Activated CD4-positive, alpha-beta T cell treated with anti-CD3 and anti-CD28 coated beads, Interleukin-2, amount 10 ng/mL, durations not matched to agents 7 days and 5 days (primary cell): ENCODE measurements at places on chromosomes 7 and 10.
A peak's percentile ranks its signal among the peaks of the same experiment; 100 is the strongest.

- no peak overlapping the region for H3K27ac ChIP-seq
- no peak for DNase-seq
- H3K36me3 ChIP-seq, result peaks cover 38% of the 10 kb centered on the region
- H3K4me3 ChIP-seq, result no peak overlapping the region
These were observed 25.8 kb downstream of the NHLRC2 start for GRCh38 chr10:113880236-113880635.

DNA sequence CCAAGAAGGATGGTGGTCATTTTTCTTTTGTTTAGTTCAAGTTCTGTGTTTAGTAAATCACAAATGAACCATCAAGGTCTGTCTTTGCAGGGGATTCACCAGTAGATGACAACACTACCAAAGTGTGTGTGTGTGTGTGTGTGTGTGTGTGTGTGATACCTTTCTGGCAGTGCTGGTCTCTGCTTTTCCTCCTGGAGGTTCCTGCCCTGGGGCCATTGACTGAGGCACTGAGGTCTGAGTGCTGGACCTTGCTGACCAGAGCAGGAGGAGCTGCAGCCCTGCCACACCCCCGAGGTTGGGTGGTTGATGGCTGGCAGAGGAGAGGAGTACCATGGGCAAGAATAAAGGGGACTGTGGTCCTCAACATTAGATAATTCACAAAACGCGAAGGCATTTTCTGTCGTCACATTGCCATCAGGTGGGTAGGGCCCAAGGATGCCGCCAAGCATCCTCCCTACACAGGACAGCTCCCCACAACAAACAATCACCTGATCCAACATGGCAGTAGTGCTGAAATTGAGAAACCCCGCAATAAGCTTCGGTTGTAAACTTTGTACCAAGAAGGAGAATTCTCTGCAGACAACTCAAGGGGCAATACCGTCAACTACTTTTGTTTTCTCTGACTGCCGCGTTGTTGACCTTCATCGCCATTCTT lies 49.5 kb upstream of the PRSS58 start:
- H3K27me3 ChIP-seq, result peaks cover 1% of the 10 kb centered on the region
- no peak overlapping the region for H3K27ac ChIP-seq
- no peaks in the 10 kb centered on the region for H3K36me3 ChIP-seq
- no peak for DNase-seq
- H3K4me1 ChIP-seq, result peaks cover 2% of the 10 kb centered on the region

DNA sequence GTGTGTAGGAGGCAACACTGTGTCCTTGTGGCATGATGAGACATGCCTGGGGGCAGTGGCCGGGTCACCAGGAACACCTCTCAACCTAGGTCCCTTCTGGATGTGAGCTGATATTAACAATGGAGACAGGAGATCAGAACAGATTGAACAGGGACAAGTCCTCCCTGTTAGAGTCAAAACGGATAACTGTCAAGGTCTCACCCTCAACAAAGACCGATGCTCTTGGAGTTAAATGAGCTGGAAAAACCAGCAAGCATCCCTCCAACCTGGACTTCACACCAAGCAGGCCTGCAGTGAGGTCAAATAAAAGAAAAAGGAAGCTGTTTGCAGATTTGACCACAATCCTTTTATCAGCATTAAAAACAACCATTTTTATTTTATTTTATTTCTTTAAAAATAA lies 49.0 kb downstream of the SLIT1 start:
- no peak overlapping the region for H3K4me3 ChIP-seq
- no peak overlapping the region for H3K27ac ChIP-seq
- H3K4me1 ChIP-seq, result no peaks in the 10 kb centered on the region
- H3K27me3 ChIP-seq, result peaks cover 4% of the 10 kb centered on the region
- DNase-seq, result no peak

- no peak overlapping the region for H3K4me3 ChIP-seq
- no peaks in the 10 kb centered on the region for H3K27me3 ChIP-seq
- no peaks in the 10 kb centered on the region for H3K4me1 ChIP-seq
- no peaks in the 10 kb centered on the region for H3K36me3 ChIP-seq
These were observed 1060.2 kb downstream of the KCNMA1 start for GRCh38 chr10:76577455-76577854.

GRCh38 chr10:78950656-78951587 lies 117.8 kb upstream of the ZMIZ1 start:
- H3K4me3 ChIP-seq, result no peak overlapping the region
- H3K27ac ChIP-seq, result no peak overlapping the region
- H3K27me3 ChIP-seq, result no peaks in the 10 kb centered on the region
- no peaks in the 10 kb centered on the region for H3K4me1 ChIP-seq

DNA sequence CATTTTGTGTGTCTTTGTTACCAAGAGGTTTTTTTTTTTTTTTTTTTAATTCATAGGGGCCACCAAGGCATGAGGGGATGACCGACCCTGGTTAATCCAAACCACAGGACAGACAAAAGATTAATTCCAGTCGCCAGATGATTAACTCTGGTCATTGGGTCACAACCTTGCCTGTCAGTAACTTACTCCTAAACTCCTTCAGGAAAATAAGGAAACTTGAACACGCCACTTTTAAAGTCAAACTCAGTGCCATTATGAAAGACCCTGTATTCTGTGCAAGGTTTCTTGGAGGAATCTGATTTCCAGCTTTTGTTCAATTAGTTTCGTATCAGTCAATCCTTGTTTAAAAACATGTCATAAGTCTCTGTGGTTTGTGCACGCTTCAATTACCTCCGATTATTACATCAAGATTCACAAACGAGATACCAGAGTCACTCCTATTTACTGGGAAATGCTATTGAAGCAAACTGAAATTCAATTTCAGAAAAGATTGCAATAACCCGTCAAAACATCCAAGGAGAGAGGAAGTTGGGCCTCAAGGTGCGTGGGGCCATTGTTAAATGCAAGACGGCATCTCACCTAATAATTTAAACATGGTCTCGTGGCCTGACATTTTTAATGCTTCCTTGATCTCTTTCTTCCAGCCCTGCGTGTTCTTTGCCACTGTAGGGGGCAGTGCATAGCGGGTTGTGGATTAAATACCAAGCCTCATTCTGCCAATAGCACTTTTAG lies 44.0 kb downstream of the NRP1 start:
- no peak overlapping the region for H3K27ac ChIP-seq
- H3K36me3 ChIP-seq, result no peaks in the 10 kb centered on the region
- no peaks in the 10 kb centered on the region for H3K4me1 ChIP-seq
- H3K27me3 ChIP-seq, result peaks cover 12% of the 10 kb centered on the region
- no peak for DNase-seq
- H3K4me3 ChIP-seq, result no peak overlapping the region

DNA sequence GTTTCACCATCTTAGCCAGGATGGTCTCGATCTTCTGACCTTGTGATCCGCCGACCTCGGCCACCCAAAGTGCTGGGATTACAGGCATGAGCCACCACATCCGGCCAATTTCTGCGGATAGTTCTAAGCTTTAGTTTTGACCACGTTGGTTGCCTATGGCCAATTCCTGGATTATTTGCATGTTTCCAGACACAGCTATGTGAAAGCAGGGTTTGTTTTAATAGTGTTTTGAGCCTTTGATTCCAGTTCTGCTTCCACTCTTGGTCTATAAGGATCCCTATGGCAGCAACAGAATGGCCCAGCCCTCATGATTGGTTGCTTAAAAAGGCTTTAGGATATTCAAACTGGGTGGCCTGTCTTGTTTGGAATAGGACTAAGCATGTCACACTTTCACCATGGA lies 19.1 kb downstream of the SIRT1 start:
- no peak overlapping the region for H3K27ac ChIP-seq
- H3K4me1 ChIP-seq, result no peaks in the 10 kb centered on the region
- H3K36me3 ChIP-seq, result peaks cover 53% of the 10 kb centered on the region

GRCh38 chr7:82131215-82131614 lies 312.4 kb downstream of the CACNA2D1 start:
- H3K27ac ChIP-seq, result no peak overlapping the region
- H3K27me3 ChIP-seq, result no peaks in the 10 kb centered on the region
- H3K4me1 ChIP-seq, result no peaks in the 10 kb centered on the region
- no peaks in the 10 kb centered on the region for H3K36me3 ChIP-seq

- H3K4me3 ChIP-seq, result peak overlapping the region; percentile 51
- H3K36me3 ChIP-seq, result peaks cover 15% of the 10 kb centered on the region
- no peak overlapping the region for H3K27ac ChIP-seq
- DNase-seq, result no peak
These were observed 18.4 kb upstream of the KLF6 start for GRCh38 chr10:3803295-3803926.

DNA sequence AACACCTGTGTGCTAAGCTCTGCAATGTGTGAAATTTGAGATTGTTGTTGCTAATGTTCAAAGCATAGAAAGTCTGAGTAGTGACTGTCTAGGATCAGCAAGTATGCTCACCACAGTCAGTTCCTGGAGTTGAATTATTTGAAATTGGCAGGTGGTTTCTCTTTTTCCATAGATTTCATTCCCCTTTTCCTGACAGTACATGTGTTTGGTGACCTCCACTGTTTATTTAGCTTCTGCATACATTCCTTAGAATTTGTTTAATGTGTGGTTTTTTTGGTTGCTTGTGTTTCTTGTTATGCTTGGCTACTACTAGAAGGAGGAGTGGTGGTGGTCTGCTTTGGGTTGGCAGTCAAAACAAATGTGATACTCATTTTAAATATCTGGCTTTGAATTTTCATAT lies 52.3 kb downstream of the FOXP2 start:
- no peaks in the 10 kb centered on the region for H3K27me3 ChIP-seq
- no peak for DNase-seq
- H3K27ac ChIP-seq, result no peak overlapping the region
- no peaks in the 10 kb centered on the region for H3K36me3 ChIP-seq
- H3K4me3 ChIP-seq, result no peak overlapping the region

GRCh38 chr7:91683823-91684222 lies 196.7 kb downstream of the MTERF1 start:
- H3K27me3 ChIP-seq, result no peaks in the 10 kb centered on the region
- H3K4me1 ChIP-seq, result no peaks in the 10 kb centered on the region
- H3K27ac ChIP-seq, result no peak overlapping the region

DNA sequence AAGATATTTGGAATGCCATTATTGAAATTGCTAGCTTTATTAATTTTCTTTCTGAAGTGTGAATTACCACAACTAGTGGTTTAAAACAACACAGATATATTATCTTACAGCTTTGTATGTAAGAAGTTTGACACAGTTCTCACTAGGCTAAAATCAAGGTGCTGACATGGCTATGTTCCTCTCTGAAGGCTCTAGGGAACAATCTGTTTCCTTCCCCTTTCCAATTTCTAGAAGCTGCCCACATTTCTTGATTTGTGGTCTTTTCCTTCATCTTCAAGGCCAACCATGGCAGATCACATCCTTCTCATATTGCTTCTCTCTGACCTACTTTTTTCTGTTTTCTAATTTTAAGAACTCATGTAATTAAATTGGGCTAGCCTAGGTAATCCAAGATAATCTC lies 43.3 kb upstream of the SLC26A3 start:
- no peak overlapping the region for H3K27ac ChIP-seq
- H3K4me3 ChIP-seq, result no peak overlapping the region
- H3K27me3 ChIP-seq, result peaks cover 7% of the 10 kb centered on the region
- H3K36me3 ChIP-seq, result no peaks in the 10 kb centered on the region

DNA sequence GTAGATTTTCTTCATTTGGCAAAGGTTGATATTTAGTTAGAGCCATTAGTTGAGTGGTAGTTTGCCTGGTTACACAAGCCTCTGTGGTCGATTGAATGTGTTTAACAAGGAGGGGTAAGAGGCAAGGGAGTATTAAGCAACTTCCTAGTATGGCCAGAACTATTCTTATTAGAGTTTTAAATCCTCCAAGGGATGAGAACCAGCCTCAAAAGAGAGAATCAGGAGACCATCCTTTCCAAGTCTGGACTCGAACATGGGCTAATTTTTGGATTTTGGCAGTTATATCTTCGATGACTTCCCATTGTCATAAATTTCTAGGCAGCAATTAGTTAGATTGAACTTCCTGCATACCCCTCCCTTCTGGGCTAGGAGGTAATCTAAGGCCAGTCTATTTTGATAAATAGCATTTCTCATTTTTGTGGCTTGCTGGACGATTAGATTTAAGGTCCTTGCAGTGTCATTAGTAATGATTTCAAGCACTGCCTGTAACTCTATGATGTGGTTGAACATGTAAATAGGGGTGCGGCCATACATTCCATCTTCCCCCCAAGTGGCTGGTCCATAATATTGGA lies 219.5 kb upstream of the KCND2 start:
- no peak for DNase-seq
- no peak overlapping the region for H3K27ac ChIP-seq
- H3K4me1 ChIP-seq, result no peaks in the 10 kb centered on the region
- no peaks in the 10 kb centered on the region for H3K27me3 ChIP-seq
- H3K4me3 ChIP-seq, result no peak overlapping the region
- no peaks in the 10 kb centered on the region for H3K36me3 ChIP-seq

- no peaks in the 10 kb centered on the region for H3K27me3 ChIP-seq
- H3K36me3 ChIP-seq, result no peaks in the 10 kb centered on the region
- peak; percentile 6 for DNase-seq
- no peak overlapping the region for H3K4me3 ChIP-seq
- H3K27ac ChIP-seq, result no peak overlapping the region
These were observed 67.6 kb downstream of the TMEM130 start for GRCh38 chr7:98802088-98802780.

GRCh38 chr10:78900715-78901430 lies 167.9 kb upstream of the ZMIZ1 start:
- H3K4me3 ChIP-seq, result no peak overlapping the region
- H3K36me3 ChIP-seq, result no peaks in the 10 kb centered on the region
- no peaks in the 10 kb centered on the region for H3K4me1 ChIP-seq
- no peaks in the 10 kb centered on the region for H3K27me3 ChIP-seq
- DNase-seq, result no peak
- H3K27ac ChIP-seq, result no peak overlapping the region

DNA sequence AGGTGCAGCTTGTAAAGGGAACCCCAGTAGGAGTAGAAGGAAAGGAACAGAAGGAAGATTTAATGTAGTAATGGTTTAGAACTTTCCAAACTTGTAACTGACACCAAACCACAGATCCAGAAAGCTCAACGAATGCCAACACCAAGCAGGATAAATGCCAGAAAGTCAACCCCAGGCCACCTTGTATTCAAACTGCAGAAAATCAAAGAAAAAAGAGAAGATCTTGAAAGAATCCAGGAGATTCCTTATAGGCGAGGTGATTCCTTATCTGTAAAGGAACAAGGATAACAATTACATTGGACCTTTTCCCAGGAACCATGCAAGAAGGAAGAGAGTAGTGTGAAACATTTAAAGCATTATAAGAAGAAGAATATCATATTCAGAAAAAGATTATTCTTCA lies 93.6 kb downstream of the NKX6-2 start:
- peaks cover 9% of the 10 kb centered on the region for H3K4me1 ChIP-seq
- no peak for DNase-seq
- H3K27me3 ChIP-seq, result no peaks in the 10 kb centered on the region

GRCh38 chr10:128537834-128538330 lies 411.7 kb upstream of the MKI67 start:
- no peak for DNase-seq
- no peaks in the 10 kb centered on the region for H3K4me1 ChIP-seq
- H3K36me3 ChIP-seq, result no peaks in the 10 kb centered on the region
- H3K27me3 ChIP-seq, result peaks cover 46% of the 10 kb centered on the region
- H3K4me3 ChIP-seq, result no peak overlapping the region
- no peak overlapping the region for H3K27ac ChIP-seq
